Small intestine (tissue), 16 donors: ENCODE measurements at places on chromosomes 12 and 14. TPM values are rescaled to one million over a fixed set of nuclear protein-coding genes. Genes with fewer than 3 reads are reported as not detected.

The PRR4 gene
- 1.3 TPM for polyA plus RNA-seq

The IQSEC3 gene
- under 0.01 TPM for polyA plus RNA-seq

The KRT73 gene
- 2.2 TPM for polyA plus RNA-seq

The TMED8 gene
- polyA plus RNA-seq = 14.0 TPM

The PDE3A gene
- 2.4 TPM for polyA plus RNA-seq

The CEP290 gene
- 1.9 TPM for polyA plus RNA-seq

The AACS gene
- 21.1 TPM for polyA plus RNA-seq

The POTEG gene
- polyA plus RNA-seq = not detected

The IL31 gene
- not detected for polyA plus RNA-seq

The SCYL2 gene
- polyA plus RNA-seq = 18.1 TPM

The GNB3 gene
- polyA plus RNA-seq = not detected

The TMEM179 gene
- not detected for polyA plus RNA-seq

The FOXG1 gene
- polyA plus RNA-seq = not detected

The TNFAIP2 gene
- 7.2 TPM for polyA plus RNA-seq

The APOF gene
- not detected for polyA plus RNA-seq
